Activated naive CD8-positive, alpha-beta T cell treated with anti-CD3 and anti-CD28 coated beads, Interleukin-2, amount 50 U/mL, for 16 hours (primary cell): ENCODE measurements at places on chromosomes 2 and 18.

DNA sequence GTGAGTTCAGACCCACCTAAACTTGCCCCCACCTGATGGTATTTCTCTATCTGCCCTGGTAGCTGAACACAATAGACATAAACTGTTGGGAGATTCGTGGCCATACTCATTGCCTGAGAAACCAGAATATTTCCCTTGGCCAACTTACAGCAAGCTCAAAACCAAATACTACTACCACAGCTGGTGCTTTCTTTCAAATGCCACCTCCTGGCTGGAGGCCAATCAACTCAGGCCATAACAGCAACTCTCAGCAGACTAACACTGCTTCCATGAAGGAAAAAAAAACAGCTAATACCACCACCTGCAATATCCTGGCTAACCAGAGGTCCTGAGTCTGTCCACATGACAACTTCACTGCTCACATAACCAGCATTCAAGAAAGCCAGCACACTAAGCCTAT is 373.1 kb downstream of the CMPK2 start:
- DNase-seq, result no peak

GRCh38 chr2:188122985-188123384 is 168.7 kb upstream of the GULP1 start:
- no peak for DNase-seq

GRCh38 chr2:99615247-99615771 is 125.5 kb upstream of the REV1 start:
- no peak for DNase-seq

DNA sequence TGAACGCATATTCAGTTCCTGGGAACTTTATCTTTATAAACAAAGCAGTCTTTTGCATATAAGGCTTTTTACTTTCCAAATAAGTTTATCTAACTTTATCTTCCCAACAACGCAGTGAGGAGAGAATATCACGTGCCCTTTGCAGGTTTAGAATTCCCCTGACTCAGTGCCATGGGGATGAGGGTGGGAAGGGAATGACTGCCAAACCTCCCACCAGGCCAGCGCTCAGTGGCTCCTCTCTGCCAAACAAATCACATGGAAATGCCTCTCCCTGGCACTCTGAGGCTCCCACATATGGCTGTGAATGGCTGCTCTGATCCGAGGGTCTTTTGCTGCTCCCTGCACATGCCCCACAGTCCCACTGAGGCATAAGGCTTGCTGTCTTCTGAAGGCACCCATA is 158.3 kb downstream of the DNAH6 start:
- DNase-seq, result no peak

DNA sequence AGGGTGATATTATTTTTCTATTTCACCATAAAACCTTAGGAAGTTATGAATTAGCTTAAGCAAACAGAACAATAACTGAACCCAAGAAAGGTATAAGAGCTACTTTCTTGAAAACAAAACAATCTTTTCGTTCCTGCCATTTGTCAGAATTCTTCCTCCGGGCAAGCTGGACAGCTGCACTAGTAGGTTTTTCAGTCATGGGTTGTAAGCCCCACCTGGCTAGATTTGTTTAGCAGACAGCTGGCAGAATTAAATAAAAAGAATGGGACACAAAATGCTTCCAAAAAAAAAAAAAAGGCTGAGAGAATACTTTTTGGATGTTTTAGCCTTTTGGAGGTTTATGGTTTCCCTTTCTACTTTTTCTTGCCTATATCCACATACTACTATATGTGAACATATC is 694.1 kb downstream of the ARHGAP15 start:
- no peak for DNase-seq
